Activated CD4-positive, alpha-beta memory T cell treated with anti-CD3 and anti-CD28 coated beads for 36 hours (primary cell): ENCODE measurements at places on chromosomes 11 and 22. TPM values are rescaled to one million over a fixed set of nuclear protein-coding genes. Genes with fewer than 3 reads are reported as not detected.

CNTF gene
- 1.6 TPM for total RNA-seq

EHF gene
- not detected for total RNA-seq

DNA sequence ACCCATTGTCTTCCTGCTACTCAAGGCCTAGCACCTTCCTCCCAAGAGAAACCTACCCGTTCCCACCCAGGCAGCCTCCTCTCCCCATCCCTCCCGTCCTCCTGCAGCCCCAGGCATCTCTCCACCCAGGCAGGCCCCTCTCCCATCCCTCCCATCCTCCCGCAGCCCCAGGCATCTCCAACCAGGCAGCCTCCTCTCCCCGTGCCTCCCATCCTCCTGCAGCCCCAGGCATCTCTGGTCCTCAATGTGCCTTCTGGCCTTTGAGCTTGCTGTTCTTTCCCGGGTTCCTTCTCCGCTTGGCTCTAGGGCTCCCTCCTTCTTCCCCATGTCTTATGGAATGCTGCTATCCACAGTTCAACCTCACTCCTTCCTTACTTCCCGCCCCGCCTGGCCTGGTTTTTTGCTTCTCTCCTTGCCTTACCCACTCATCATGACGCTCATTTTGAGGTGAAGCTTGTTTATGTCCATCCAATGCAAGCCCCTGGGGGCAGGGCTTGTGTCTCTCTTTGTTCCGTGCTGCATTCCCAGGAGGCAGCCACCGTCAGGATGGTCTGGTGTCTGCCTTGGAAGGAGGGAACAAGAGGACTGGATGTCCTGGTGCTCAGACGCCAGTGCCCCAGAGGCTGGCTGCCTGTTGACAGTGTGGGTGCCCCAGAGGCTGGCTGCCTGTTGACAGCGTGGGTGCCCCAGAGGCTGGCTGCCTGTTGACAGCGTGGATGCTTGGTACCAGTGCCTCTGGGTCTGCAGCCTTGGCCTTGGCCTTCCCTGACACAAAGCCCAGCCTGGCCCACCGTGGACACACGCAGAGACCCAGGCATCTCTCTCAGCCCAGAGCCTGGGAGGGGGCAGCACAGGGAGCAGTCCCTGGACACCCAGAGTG is 815.7 kb downstream of the BRD1 start:
- no peaks in the 10 kb centered on the region for H3K36me3 ChIP-seq
- peaks cover 1% of the 10 kb centered on the region for H3K27me3 ChIP-seq
- no peaks in the 10 kb centered on the region for H3K4me1 ChIP-seq
- H3K27ac ChIP-seq, result no peak overlapping the region
- DNase-seq, result no peak

- peak overlapping the region; percentile 63 for H3K4me3 ChIP-seq
- H3K27ac ChIP-seq, result peak overlapping the region; percentile 82
- peaks cover 47% of the 10 kb centered on the region for H3K4me1 ChIP-seq
- no peaks in the 10 kb centered on the region for H3K27me3 ChIP-seq
- H3K36me3 ChIP-seq, result peaks cover 26% of the 10 kb centered on the region
These were observed 17.2 kb upstream of the OR5B21 start for GRCh38 chr11:58525037-58525614.

- H3K4me3 ChIP-seq, result no peak overlapping the region
- no peak overlapping the region for H3K27ac ChIP-seq
- peaks cover 2% of the 10 kb centered on the region for H3K27me3 ChIP-seq
- peaks cover 8% of the 10 kb centered on the region for H3K4me1 ChIP-seq
- no peaks in the 10 kb centered on the region for H3K36me3 ChIP-seq
These were observed 27.9 kb upstream of the PAK1 start for GRCh38 chr11:77501758-77502157.

DNA sequence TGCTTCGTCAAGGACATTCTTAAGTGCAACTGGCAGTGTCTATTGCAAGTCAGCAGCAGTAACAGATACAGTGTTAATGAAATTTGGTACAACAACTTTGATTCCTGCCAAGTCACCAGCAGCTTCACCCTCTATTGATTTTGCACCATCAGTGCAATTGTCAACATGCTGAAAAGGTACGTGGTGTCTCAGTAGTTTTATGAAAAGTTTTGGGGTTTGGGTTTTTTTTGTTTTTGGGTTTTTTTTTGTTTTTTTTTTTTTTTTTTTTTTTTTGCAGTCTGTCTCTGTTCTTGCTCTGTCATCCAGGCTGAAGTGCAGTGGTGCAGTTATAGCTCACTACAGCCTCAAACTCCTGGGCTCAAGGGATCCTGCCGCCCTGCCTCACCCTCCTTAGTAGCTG is 19.1 kb upstream of the GRIK4 start:
- DNase-seq, result no peak
- no peak overlapping the region for H3K4me3 ChIP-seq
- no peaks in the 10 kb centered on the region for H3K27me3 ChIP-seq
- no peak overlapping the region for H3K27ac ChIP-seq
